ENCODE measurements at places on chromosomes 1 and 21.

GRCh38 chr1:201527879-201528278 lies 11.0 kb upstream of the NAV1 start:
- no peak for DNase-seq

DNA sequence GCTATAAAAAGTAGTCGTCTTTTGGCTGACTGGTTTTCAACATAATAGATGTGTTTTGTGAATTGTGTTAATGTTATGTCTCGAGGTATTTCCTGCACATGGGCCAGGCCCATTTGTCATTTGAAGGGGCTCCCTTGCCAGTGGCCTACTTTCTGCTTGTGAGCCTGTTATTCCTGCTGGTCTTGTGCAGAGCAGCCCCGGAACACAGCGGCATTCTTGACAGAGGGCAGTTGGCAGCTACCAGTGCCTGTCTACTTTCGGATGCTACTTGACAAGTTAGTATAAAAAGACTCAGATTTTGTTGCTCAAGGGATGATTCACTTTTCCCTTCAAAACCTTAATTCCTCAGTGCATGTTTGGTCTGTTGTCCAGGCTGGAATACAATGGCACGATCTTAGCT lies 28.5 kb downstream of the PGM1 start:
- no peak for DNase-seq

GRCh38 chr1:84110629-84111028 lies 33.4 kb upstream of the PRKACB start:
- no peak for DNase-seq

DNA sequence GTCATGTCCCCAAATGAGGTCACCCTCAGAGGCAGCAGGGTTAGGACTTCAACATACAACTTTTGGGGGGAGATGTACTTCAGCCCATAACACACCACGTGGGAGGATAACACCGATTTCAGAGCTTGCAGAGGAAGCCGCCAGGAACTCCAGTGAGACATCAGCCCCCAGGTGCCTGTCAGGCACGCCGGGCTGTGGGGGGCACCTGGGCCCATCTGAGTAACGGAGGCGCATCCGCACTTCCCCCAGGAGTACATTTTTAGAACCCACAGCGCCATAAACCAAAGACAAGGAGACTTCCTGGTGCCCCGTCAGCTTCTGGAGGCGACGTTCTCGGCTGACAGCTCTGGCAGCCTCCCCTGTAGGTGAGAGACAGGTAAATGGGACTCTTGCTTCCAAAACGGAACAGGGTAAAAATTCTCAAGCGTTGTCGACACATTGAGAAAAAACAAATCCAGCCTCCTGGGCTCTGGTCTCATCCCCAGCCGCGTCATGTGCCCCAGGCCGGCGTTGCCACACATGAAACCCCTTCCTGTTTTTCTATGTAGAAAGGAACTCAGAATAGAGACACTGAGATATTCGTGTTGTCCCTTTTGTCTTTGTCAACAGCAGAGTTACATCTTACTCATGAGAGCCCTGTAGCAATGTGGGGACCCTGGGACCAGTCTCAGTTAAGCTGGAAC lies 93.3 kb downstream of the PDE9A start:
- peak; percentile 20 for DNase-seq

Measured in T-helper 9 cell (primary cell).